ENCODE measurements at places on chromosomes 12 and 14. TPM values are rescaled to one million over a fixed set of nuclear protein-coding genes. Genes with fewer than 3 reads are reported as not detected.

LTBP2 gene
- total RNA-seq = 61.8 TPM

GRCh38 chr12:131090274-131091210 is 136.8 kb downstream of the ADGRD1 start:
- H3K27ac ChIP-seq = no peak overlapping the region
- H3K36me3 ChIP-seq = peaks cover 17% of the 10 kb centered on the region
- DNase-seq = peak; percentile 7

GRCh38 chr12:1628666-1629337 is at the start of gene WNT5B:
Gene WNT5B, plus strand, starts transcription at chr12:1629231. Its CDS starts 2,124 bp downstream, at chr12:1631355.
- H3K4me3 ChIP-seq = peak within 1 kb of the TSS; percentile 21
- no peaks in the 10 kb centered on the region for H3K27me3 ChIP-seq
- DNase-seq = no peak
- H3K36me3 ChIP-seq = no peaks in the 10 kb centered on the region
- peaks cover 15% of the 10 kb centered on the region for H3K4me1 ChIP-seq

- H3K4me1 ChIP-seq = no peaks in the 10 kb centered on the region
- H3K27ac ChIP-seq = no peak overlapping the region
- no peaks in the 10 kb centered on the region for H3K27me3 ChIP-seq
Observed at GRCh38 chr12:21907948-21908837, 33.0 kb downstream of the ABCC9 start.

DNA sequence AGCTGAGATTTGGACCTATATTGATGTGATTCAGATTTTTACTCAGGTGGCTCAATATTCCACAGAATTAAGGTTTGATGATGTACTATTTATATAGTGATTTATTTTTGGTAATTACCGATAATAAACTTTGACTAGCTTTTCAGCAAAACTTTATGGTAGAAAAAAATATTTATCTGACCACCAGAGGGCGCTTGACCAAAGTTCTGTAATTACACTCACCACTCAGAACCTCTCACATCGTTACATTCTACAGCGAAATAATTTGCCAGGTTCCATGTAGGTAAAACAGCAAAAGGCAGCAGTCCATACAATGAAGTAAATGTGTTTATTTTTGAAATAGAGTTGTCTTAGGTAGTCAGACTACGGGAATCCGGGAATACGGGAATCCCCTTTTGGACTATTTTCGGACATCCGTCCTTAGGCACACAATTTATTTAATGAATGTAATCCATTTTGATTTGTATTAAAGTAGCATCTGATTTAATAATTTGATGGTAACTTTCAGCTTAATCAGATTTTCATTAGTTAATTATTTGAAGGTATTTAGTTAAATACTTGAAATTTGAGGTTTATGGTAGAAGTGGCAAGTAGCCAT is 143.0 kb upstream of the DDHD1 start:
- no peaks in the 10 kb centered on the region for H3K27me3 ChIP-seq
- H3K4me1 ChIP-seq = no peaks in the 10 kb centered on the region
- H3K4me3 ChIP-seq = no peak overlapping the region
- DNase-seq = no peak
- H3K27ac ChIP-seq = no peak overlapping the region
- H3K36me3 ChIP-seq = no peaks in the 10 kb centered on the region

GRCh38 chr12:69042557-69042956 is 109.6 kb upstream of the CPM start:
- no peak overlapping the region for H3K4me3 ChIP-seq
- H3K27me3 ChIP-seq = no peaks in the 10 kb centered on the region
- H3K27ac ChIP-seq = no peak overlapping the region
- H3K4me1 ChIP-seq = no peaks in the 10 kb centered on the region
- no peaks in the 10 kb centered on the region for H3K36me3 ChIP-seq

All from upper lobe of left lung (tissue), 6 donors.